ENCODE measurements at places on chromosomes 7 and 10.
A peak's percentile ranks its signal among the peaks of the same experiment; 100 is the strongest.

GRCh38 chr10:17026686-17027485, 102.7 kb downstream of the CUBN start:
- peak; percentile 57 for DNase-seq

- no peak for DNase-seq
Measured at GRCh38 chr7:117116211-117116610, 162.9 kb downstream of the ST7 start.

GRCh38 chr7:1975179-1975578, 257.6 kb downstream of the MAD1L1 start:
- DNase-seq, result no peak

GRCh38 chr10:89879121-89879520, 177.7 kb downstream of the KIF20B start:
- DNase-seq, result no peak

DNA sequence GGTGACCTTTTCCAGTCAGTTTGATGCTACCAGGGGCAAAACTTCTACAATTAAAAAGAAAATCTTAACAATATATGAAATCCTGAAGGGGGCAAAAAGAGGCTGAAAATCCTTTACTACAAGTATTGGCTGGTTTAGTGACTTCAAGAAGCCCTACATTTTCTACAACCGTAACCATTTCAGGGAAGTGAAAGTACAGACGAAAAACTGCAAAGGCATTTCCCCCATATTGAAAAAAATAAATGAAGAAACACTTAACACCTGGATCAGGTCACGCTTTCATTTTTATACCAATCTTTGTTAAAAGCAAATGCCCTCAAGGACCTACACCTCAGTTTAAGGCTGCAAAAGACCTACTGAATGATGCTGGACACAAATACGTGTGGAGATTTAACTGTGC, 38.6 kb downstream of the IL6 start:
- no peak for DNase-seq

DNA sequence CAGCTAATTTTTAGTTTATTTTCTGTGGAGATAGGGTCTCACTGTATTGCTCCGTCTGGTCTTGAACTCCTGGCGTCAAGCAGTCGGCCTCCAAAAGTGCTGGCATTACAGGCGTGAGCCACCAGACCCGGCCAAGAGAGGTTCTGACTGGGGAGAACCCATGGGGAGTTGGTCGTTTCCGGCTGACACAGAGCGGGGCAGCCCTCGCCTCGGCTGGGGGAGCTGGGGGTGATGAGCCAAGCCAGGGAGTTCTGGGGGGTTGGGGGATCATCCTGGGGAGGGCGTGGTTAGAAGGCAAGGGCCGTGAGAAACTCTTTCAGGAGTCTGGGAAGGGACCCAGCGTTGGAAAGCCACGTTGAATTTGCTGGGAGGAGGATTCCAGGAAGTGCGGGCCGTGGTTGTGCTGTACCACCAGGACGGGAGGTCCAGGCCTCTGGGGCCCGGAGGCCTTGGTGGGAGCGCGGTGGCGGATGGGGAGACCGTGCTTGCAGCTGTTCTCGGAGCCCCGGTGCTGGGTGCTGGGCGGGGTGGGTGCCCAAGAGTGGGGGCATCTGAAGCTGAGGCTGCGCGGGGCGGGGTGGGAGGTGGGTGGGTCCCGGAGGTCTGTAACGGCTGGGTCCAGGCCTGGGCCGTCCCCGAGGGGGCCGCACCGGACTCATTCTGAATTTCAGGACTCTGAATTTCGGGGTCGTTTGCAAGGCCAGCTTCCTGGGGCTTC, 8.4 kb upstream of the ZNF853 start:
- DNase-seq, result no peak

GRCh38 chr10:49740346-49741107, 21.6 kb downstream of the OGDHL start:
- DNase-seq, result no peak

GRCh38 chr10:82242778-82243177, 367.8 kb downstream of the NRG3 start:
- no peak for DNase-seq

DNA sequence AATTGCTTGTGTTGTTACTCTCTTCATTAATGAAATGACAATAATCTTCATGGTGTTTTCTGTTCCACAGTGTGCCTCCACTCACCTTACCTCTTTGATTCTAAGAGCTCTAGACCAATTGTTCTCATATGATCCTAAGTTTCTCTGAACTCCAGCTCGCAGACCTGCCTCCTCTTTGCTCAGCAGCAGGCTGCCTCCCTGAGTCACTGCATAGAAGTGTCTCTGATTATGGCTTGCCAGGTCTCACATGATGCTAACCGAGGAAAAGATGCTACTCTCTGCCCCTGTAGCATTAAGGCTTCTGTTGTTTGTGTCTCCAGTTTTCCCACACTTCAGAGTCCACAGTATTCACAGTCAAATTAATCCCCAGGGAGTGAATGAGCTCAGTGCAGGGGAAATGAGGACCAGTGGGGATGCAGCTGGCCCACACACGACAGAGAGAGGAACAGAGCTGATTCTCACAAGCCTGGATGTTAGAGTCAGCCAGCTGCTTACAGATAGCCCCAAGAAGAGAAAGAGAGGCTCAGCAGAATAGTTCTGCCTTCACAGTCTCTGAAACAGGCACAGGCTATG, 145.9 kb upstream of the EGR2 start:
- DNase-seq, result no peak

GRCh38 chr7:151120896-151121295, 34.6 kb downstream of the AGAP3 start:
- DNase-seq, result no peak

Measured in activated CD4-positive, alpha-beta T cell treated with anti-CD3 and anti-CD28 coated beads, Interleukin-2, amount 50 U/mL, for 1 hour (primary cell).